Stimulated activated CD4-positive, alpha-beta T cell treated with anti-CD3 and anti-CD28 coated beads, Interleukin-1b, Interleukin-23, amount 100 ng/mL, for 24 hours (primary cell): ENCODE measurements at places on chromosomes 2 and 18.

- DNase-seq = no peak
Measured at GRCh38 chr2:99737537-99737936, 247.7 kb upstream of the REV1 start.

DNA sequence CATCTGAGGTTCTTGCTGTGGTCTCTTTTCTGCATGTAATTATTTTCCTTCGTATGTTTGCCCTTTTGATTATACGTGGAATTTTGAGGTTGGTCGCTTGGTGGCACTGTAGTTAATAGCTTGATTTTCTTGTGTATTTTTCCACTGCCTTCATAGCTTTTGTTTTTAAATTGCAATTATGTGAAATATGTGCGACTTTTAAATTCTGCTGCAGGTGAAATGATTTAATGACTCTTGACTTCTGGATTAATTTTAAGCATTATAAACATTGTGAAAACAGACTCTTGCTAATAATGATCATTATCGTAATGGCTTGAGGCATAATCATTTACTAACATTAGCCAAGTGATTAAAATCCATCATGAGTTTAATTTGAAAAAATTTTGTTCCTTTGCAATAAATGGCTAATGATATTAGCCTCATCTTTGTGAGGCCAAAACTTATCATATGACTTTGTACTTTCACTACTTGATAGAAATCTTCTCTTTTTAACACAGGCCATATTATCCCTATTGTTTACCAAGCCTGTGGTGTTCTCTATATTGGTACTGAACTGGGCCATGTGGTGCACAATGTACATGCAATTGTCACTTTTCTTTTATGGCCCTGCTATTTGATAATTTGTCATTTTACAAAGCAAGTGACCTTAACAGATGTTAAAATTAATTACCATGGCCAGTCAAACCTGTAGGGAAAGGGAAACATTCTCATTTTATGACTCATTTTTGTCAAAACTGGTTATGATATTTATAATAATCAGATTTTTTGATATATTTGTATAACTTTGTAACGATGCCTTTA is 62.8 kb upstream of the NEUROD1 start:
- no peak for DNase-seq

DNA sequence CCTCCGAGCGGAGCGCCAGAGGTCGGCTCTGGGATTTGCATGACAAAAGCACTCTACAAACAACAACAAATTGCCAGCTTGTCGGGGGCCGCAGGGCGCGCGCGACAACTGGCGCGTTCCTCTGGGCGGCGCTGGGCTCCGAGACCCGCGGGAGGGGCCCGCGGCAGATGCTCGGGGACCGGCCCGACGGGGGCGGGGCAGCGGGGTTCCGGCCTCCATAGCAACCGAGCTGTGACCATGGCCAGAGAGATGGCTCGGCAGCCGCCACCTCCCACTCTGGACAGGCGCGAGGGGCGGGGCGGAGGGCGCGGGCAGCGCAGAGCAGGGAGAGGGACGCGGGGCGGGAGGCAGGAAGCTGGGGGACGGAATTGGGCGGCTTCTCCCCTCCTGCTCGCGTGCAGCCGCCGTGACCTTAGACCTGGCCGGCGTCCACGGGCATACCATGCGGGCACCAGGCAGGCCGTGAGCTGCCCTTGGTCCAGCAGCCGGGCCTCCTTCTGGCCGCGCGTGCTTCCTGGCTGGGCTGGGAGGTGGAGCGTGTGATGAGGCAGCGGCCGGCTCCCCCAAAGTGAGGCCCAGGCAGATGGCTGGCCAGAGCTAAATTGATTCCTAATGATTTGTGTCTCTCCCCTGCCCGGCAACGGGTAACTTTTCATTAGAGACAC is 171.5 kb downstream of the CELF4 start:
- no peak for DNase-seq

- DNase-seq = no peak
Measured at GRCh38 chr2:44524347-44524926, 162.7 kb downstream of the CAMKMT start.

DNA sequence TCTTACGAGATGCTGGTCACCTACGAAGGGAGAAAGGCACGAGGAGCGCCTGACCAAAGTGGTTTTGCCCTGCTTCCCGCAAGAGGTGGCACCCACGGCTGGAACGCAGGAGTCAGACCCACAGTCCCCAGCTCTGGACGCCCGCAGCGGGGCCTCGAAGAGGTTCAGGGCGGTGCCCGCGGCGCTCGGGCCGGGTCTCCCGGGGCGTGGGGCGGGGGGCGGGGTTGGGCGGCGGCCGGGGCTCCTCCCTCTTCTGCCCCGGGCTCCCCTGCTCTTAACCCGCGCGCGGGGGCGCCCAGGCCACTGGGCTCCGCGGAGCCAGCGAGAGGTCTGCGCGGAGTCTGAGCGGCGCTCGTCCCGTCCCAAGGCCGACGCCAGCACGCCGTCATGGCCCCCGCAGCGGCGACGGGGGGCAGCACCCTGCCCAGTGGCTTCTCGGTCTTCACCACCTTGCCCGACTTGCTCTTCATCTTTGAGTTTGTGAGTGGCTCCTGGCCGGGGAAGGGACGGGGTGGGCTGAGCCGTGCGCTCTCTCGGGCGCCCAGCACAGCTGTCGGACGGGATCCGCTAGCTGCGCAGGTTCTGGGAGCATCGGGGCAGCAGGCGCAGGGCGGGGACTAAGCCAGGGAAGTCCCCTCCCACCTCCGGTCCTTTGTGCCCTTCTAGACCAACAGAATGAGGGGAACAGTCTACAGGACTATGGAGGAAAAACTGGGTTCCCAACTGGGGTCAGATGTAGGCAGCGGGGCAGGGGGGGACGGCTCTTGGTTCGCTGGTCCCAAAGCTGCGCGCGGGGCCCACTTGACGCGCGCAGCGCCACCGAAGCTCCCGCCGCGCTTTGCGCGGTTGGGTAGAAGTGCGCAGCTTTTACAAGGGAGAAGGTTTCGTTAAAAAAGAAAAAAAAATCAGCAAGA is at the start of gene MAL:
Gene MAL (plus strand): TSS at position 303 of the 914 bp plus-strand sequence. CDS start 85 bp downstream, at position 388.
- peak; percentile 57 for DNase-seq

DNA sequence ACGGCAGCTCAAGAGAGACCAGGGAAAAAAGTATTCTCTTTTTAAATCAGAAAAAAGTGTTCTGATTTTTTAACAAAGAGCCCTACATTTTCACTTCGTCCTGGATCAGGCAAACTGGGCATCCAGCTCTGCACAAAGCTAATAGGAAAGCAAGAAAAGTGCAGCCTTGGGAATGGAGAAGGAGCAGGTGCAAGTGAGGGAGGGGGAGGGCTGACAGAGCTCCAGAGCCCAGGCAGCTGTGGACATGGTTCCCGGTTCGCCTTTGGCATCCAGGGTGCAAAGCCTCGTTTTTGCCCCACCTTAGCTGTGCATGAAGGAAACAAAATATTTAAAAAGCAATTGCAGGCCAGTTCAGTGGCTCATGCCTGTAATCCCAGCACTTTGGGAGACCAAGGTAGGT is 82.2 kb downstream of the FAM124B start:
- DNase-seq = no peak

DNA sequence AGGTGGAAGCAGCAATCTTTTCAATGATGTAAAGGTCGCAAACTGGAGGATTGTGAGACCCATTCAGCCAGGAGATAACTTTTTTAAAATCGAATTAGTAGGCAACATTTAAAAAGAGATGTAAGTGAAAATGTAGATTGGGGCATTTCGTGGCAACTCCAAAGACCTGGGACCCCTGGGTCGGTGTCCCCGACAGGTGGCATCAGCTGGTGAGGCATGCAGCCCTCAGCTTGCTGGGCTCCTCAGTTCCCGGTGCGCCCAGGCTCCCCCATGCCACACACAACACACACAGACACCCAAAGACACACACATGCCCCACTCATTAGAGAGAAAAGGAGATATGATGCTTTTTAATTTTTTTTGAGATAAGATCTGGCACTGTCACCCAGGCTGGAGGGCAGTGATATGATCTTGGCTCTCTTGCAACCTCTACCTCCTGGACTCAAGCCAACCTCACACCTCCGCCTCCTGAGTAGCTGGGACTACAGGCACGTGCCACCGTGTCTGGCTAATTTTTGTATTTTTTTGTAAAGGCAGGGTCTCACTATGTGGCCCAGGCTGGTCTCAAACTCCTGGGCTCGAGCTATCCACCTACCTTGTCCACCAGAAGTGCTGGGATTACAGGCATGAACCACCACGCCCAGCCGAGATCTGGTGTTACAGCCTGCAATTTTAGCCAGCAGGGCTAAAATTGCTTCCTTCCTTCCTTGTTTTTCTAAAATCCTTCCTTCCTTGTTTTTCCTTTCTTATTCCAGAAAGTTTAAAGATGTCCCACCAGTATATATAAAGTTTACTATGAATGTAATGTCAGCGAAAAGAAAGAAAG is 122.6 kb upstream of the EPAS1 start:
- DNase-seq = no peak

DNA sequence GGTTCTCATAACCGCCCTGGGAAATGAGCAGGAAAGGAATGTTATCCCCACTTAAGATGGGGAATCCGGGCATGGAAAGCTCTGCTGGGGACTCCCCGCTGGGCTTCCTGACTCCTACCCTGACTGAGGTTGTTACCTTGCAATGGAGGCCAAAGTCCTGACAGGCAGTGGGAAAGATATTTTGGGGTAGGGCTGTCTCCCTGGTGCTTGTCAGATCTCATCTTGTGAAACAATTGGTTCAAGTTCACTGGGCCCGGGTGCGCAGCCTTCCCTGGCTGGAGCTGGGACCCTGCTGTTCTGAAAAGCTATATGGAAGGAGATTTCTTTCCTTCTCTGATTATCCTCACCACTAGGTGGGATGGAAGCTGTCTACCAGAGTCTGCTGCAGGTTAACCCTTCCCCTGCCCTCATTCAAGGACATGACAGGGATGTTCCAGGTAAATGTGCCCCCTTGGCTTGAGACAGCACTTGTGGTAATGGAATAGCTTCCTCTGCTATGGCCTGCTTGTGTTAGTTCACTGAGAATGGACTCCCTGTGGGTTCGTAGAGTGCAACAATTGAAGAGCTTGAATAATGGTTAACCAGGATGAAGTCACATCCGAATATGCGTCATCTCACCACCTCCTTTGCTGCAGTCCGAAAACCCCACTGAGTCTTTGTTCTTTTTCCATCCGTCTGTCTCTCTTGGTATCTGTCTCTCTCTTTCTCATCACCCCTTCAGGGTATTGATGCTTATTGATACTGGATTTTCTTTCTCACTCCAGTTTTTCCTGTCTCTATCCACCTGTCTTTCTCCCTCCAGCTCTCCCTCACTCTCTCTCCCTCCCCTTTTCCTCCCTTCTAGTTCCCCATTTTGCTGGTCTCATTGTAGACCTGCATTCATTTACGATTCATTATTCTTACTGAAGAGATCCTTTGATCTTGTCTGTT is 67.8 kb upstream of the EPAS1 start:
- no peak for DNase-seq

- no peak for DNase-seq
Measured at GRCh38 chr2:182545420-182546167, 118.8 kb upstream of the PDE1A start.

GRCh38 chr2:88028931-88029330 is 12.6 kb upstream of the RNU2-63P start:
- DNase-seq = no peak

GRCh38 chr2:61328707-61329251 is 142.1 kb downstream of the USP34 start:
- no peak for DNase-seq

GRCh38 chr18:34281290-34281689 is 56.6 kb upstream of the NOL4 start:
- DNase-seq = no peak

- DNase-seq = no peak
Measured at GRCh38 chr2:2874805-2875204, 502.8 kb downstream of the EIPR1 start.

DNA sequence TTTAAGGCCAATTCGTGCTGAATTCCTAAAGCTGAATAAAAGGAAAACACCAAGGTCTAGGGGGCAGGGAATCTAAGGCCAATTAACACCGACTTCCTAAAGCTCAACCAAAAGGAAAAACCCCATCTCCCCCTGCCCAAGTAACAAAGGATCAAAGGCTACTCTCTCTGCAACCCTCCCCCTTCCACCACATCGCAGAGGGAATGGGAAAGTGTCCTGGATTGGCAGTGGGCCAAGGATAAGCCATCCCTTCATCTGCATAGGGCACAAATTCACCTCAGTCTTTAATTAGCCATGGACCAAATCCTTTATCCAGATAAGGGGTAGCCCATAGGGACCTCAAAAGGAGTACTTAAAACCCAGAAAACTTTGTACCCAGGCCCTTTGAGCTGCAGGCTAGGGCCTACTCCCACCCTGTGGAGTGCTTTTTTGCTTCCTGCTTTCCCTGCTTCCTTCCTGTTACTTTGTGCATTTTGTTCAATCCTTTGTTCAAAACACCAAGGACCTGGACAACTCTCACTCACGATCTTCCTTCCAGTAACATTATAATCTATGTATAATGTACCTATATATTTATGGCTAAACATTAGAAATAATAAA is 2119.8 kb upstream of the CELF4 start:
- DNase-seq = no peak

- DNase-seq = no peak
Measured at GRCh38 chr18:14189858-14190257, 57.6 kb upstream of the ZNF519 start.

GRCh38 chr2:207338220-207338607 is 172.5 kb upstream of the KLF7 start:
- no peak for DNase-seq

- DNase-seq = no peak
Measured at GRCh38 chr18:31546476-31546875, 45.2 kb upstream of the TTR start.

- no peak for DNase-seq
Measured at GRCh38 chr2:231966886-231967285, 5.4 kb downstream of the DIS3L2 start.

GRCh38 chr18:59516356-59517155 is 157.5 kb upstream of the LMAN1 start:
- no peak for DNase-seq

- DNase-seq = no peak
Measured at GRCh38 chr2:21317131-21317530, 193.4 kb downstream of the TDRD15 start.

- no peak for DNase-seq
Measured at GRCh38 chr2:229610333-229610732, 104.0 kb downstream of the DNER start.

DNA sequence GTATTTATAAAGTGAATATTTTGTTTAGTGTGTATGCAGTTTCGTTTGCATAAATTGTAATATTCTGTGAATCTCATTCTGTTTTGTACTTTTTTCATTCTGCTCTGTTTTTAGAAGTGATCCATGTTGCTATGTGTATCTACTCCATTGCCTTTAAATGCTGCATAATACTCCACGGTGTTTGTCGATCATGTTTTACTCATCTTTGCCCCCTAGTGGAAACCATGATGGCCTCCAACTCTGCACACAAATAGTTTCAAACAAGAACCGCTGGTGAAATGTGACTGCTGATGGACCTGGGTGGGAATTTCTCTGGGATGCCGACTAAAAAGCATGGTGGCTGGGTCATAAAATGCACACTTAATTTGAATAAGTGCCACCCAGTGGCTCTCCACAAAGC is 32.0 kb upstream of the SKOR2 start:
- no peak for DNase-seq
